NCI-H1048 (cell line): ENCODE measurements at places on chromosomes 5 and 9.
A peak's percentile ranks its signal among the peaks of the same experiment; 100 is the strongest.

- DNase-seq, result no peak
Observed at GRCh38 chr9:4514252-4515128, 24.2 kb downstream of the SLC1A1 start.

DNA sequence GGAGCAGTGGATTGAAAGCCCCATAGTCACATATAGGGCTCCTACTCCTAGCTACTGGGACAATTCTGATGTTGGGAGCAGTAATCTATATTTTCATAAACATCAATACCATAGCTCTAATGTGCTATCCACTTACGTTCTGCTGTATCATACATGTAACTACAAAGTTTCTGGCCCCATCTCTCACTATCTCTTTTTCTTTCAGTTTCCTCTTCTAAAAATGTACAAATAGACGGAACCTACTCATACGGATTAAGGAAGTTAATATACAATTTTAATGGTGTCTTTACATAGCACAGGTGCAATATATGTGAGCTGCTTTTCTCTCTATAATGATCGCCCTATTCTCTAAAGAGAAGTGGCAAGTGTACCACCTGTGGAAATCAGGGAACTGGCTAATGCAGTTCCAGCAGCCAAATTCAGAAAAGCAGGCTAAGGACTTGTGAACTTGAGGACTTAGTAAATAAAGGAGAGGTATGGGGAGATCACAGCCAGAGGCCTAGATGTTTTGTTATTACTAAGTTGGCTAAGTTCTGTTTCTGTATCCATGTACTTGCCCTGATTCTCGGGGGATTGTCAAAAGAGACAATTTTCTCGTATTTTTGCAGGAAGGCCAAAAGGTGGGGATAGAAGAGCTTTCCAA lies 1021.9 kb downstream of the CDH12 start:
- no peak for DNase-seq

DNA sequence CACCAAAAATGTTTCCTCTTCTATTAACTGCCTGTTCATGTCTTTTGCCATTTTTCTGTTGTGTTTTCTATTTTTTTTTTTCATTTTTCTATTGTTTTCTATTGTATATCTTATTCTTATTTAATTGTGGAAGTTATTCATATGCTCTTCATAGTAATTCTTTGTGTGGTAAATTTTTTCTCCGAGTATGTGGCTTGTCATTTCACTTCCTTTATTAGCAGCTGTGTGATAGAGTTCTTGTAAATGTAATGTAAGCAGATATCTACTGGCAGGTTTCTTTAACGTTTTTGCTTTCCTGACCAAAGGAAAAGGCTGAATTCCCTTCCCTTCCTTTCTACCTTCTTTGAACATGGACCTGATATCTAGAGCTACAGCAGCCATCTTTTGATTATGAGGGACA lies 5.8 kb upstream of the PLPP1 start:
- no peak for DNase-seq

DNA sequence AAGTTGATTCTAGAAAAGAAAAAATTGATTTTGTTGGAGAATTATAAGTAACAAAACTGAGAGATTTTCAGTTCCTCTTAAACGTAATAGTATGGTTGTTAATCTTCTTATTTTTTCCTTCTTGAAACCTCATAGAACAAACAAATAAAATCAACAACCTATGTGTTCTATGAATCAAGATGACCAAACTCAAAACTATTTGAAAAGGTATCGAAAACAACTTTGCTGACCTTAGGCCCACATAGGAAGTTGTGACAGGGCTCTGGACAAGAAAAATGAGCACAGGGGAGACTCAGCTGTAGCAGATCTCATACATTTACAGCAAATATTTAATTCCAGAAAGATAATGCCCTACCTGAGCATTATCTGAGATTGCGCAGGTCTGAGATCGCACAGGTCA lies 169.4 kb upstream of the CCNH start:
- DNase-seq, result no peak

GRCh38 chr9:3920604-3921582 lies 379.0 kb downstream of the GLIS3 start:
- DNase-seq, result peak; percentile 54

GRCh38 chr5:143898381-143898780 lies 86.4 kb downstream of the HMHB1 start:
- DNase-seq, result no peak

- no peak for DNase-seq
Observed at GRCh38 chr9:21317956-21318923, 13.1 kb upstream of the IFNA5 start.

DNA sequence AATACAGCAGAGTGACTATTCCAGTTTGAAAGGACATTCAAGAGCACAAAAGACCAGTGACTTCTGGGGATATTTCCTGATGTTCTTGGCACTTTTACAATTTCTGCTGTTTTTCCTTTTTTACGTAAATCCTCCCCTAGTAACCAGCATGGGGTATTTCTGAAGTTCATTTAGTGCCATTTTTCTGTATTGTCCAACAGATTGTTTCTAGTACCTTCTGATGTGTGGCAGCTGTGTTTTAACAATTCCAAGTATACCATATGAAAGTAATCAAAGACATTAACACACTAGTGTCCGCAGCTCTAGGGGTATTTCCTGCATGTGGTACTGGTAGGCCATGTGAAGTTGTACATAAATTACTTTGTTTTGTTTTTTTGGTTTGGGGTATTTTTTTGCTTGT lies 53.0 kb upstream of the SMARCA2 start:
- no peak for DNase-seq

GRCh38 chr5:392431-392988 lies 50.5 kb upstream of the EXOC3 start:
- no peak for DNase-seq

DNA sequence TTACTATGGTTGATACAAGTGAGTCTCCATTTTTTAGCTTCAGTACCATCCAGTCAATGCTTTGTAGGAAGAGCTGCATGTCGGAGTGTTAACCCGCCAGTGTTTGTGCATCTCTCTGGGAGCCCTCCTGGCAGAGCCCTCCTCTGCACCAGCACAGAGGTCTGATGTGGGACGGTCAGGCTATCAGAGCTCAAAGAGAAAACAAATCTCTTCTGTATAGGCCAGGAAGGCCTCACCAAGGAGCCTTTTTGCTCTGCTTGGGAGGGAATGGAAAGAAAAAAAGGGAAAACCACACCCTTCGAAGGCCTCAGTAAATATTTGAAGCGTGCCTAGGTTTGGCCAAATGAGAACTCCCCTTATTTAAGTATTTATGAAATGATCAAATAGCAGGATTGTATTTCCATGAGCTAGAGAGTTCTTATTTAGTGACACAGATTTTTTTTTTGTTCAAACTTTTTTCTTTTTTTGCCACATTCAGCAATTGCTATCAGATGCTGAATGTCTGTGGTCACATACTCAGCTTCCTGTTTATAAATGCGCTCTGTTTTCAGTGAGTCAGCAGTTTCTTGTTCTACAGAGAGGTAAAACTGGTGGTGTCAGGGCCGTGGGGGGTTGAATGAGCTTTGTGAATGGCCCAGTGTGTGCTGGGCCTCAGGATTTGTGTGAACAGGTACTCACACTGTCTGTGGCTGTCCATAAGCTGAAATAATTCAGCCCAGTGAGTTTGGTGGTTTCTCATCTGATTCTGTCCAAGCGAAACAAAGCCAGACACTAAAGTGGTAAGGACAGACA lies 226.6 kb downstream of the SNX18 start:
- no peak for DNase-seq

- DNase-seq, result no peak
Observed at GRCh38 chr5:83641946-83642345, 78.7 kb downstream of the HAPLN1 start.

- peak; percentile 89 for DNase-seq
Observed at GRCh38 chr9:20684035-20684874, at the start of gene FOCAD. FOCAD (plus strand) TSS chr9:20684259; CDS start chr9:20715354, 31,095 bp downstream.

DNA sequence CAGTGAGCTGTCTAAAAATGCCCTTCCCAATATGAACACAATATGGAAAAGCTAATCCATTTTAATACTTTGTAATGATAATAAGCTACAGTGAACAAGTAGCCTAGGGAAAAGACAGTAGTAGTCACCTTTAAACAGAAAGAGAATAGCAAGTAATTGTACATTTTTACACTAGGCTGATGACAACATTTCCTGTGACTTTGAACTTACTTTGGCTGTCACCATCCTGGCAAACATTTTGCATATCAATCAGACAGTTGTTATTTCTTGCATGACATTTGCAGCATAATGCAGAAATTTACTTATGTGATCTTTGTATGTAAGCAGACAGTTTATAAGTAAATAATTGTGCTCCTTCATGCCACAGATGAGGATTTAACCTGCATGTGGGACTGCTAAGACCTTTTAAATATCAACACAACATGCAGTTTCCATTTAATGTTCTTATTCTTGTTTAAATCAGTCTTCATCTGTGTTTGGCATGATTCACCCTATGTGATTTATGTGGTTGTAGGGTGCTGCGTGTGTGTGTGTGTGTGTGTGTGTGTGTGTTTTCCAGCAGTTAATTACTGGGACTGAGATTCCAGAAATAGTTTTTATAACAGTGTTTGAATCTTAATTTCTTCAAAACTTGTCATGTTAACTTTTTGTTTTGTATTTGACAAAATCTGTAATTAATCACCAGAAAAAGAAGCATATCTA lies 997.1 kb upstream of the ARRDC3 start:
- no peak for DNase-seq

- DNase-seq, result no peak
Observed at GRCh38 chr5:45601424-45601823, 94.8 kb downstream of the HCN1 start.

DNA sequence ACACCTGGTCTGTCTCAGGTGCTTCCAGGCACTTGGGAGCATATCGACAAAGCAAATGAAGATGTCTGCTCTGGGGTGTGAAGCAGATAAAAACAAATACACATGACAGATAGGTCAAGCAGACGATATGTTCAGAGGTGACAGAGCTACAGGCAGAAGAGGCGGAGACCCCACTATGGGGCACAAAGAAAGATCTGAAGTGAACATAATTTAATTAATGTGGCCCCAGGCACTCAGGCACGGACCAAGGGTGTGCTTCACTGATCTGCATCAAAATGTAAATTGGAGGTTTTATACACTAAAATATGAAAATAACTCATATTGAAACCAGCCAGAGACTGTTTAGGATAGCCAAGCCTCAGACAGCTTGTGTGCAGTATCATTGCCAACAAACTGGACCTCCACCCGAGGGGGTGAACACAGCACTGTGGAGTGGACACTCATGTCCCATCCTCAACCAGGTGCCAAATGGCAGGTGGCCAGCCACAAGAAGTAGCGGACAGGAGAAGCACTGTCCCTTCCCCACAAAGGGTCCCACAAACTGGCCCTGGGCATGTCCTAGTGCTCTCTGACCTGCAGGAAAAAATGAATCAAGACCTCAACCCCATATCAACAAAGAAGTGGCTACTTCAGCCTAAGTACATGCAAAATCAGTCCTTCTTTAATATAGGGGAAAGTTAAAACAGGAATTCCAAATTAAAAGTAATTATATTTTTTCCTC lies 29.2 kb downstream of the ROR2 start:
- DNase-seq, result no peak

DNA sequence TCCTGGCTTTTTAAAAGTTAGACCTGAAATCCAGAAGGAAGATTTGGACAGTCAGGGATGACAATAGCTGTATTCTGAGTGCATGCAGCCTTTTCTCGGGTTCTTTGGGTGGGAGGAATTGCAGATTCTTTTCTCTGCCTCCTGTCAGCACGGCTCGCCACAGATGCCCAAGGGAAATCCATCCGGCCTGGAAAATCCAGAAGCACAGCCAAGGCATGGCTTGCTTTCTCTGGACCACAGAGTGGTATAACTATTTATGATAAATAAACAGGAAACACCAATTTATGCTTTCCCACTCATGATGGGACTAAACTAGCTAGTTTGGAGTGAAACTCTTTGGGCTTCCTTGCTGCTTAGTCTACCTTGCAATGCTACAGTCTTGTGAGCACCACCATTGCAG lies 59.1 kb downstream of the C9orf152 start:
- DNase-seq, result no peak

- DNase-seq, result no peak
Observed at GRCh38 chr5:59500014-59500413, 393.5 kb downstream of the PDE4D start.

GRCh38 chr9:124098141-124098905 lies 86.8 kb downstream of the LHX2 start:
- DNase-seq, result no peak

GRCh38 chr5:58967597-58968281 lies 384.9 kb downstream of the RAB3C start:
- DNase-seq, result no peak

DNA sequence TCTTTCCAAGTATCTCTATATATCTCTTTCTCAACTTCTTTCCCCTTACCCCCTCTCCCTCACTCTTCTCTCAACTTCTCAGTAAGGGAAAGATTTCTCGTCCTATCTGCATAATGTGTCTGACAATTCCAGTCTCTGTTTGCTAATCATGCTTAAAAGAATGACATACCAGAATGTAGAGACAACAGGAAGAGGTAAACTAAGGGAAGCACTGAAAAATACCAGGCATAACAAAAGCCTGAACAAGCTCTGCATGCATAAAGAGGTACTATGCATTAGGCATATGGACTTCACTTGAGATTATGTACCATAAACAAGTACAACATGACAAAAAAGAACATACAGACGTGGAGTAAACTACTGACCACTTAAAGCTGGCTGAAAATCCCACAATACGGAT lies 62.6 kb downstream of the SEMA5A start:
- no peak for DNase-seq

DNA sequence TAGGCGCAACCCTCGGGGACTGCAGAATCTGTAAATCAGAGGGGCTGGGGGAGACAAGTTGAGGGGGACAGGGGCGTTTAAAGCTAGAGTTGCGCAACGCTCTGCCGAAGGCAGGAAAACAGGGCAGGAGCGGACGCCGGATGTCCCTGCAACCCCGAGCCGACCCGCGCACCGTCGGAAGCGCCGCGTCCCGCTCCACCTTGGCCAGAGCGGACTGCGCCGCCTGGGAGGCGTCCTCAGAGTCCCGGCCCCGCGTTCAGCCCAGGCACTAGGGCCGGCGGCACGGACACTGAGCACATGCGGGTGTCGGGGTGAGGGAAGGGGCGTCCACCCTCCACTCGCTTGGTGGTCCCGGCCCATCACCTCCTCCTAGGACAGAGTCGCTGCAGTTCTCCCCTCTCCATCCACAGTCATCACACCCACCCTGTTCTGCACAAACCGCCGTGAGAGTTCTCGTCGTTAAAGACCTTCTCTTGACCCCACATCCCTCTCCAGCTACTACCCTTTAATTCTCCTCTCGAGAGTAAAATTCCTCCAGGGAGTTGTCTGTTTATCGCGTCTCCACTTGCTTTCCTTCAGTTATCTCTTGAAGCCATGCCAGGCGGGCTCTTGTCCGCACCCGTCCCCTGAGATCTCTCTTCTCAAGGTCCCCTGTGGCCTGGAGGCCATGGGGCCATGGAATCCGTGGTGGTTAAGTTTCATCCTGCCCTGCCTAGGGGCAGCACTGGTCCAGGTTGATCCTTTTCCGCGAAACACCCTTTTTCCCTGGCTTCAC lies 796 bp upstream of the PDLIM7 start:
- DNase-seq, result no peak

- no peak for DNase-seq
Observed at GRCh38 chr5:76143884-76144283, 60.7 kb downstream of the SV2C start.

DNA sequence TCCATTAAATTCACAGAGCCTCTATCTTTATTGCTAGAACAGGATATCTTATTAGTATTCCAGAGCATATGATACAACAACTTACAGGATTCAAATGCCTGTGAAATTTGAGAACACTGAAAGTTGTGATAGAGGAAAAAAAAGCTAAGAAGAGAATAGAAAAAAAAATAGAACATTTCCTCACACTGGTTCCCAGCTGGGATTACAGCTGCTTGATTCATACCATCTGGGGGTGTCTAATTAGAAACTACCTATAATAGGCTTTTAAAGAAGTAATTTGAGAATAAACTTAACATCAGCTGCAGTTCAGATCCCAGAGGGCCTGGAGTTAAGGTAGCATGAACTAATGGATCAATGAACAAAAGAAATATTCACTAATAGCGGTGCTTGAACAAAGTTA lies 922.0 kb downstream of the CDH12 start:
- no peak for DNase-seq
